ENCODE measurements at places on chromosomes 13 and 19.

- DNase-seq = no peak
Observed at GRCh38 chr13:41563984-41564365, 106.6 kb downstream of the RGCC start.

- no peak for DNase-seq
Observed at GRCh38 chr19:18304458-18305310, 18.2 kb downstream of the LSM4 start.

- DNase-seq = no peak
Observed at GRCh38 chr13:80010286-80010831, 330.6 kb downstream of the SPRY2 start.

DNA sequence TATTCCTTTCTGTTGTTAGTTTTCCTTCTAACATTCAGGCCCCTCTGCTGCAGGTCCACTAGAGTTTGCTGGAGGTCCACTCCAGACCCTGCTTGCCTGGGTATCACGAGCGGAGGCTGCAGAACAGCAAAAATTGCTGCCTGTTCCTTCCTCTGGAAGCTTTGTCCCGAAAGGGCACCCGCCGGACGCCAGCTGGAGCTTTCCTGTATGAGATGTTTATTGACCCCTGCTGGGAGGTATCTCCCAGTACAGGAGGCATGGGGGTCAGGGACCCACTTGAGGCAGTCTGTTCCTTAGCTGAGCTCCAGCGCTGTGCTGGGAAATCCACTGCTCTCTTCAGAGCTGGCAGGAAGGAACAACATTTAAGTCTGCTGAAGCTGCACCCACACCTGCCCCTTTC is 259.1 kb downstream of the SLC7A1 start:
- no peak for DNase-seq

DNA sequence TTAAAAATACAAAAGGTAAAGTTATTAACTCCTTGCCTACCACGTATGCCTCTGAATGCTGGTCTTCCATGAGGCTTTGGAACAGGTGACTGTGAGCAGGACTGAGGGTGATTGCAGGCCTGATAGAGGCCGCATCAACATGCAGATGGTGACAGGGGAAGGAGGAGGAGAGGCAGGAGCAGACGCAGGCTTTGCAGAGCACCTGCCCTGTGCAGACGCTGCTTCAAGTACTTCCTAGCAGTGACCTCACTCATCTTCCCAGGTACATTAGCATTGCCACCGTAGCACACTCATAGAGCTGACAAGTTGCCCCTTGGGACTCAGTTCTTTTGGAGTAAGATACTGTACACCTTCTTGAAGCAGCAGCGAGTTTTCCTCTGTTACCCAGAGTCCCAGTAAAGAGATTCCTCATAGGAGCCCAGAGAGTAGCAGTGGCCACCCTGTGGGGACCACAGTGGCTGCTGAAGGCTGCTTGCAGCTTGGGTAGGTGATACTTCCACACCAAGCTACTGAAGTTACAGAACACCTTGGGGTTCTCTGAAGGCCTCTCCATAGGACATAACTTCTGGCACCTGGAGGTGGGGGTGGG is 56.0 kb downstream of the ZNF536 start:
- DNase-seq = no peak

- no peak for DNase-seq
Observed at GRCh38 chr19:56134654-56134921, 6.5 kb upstream of the ZNF444 start.

DNA sequence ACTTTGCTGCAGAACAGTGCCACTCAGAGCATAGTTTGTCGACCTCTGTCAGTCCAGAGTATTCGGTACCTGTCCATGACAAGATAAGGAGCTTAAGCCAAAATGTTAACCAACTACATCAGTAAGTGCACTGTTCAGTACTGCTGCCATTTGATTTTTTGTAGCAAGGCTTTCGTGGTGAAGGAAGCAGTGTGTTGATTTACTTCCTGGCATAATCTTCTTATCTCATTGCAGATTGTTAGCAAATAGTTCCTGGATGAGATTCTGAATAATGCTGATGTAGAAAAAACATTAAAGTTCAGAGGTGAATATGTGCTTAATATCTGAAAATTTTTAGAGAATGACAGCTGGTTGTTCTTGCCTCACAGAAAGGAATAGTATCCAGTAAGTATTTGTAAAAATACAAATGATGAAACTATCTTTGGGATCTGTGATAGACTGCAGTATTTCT is 85.7 kb downstream of the LRRC63 start:
- no peak for DNase-seq

DNA sequence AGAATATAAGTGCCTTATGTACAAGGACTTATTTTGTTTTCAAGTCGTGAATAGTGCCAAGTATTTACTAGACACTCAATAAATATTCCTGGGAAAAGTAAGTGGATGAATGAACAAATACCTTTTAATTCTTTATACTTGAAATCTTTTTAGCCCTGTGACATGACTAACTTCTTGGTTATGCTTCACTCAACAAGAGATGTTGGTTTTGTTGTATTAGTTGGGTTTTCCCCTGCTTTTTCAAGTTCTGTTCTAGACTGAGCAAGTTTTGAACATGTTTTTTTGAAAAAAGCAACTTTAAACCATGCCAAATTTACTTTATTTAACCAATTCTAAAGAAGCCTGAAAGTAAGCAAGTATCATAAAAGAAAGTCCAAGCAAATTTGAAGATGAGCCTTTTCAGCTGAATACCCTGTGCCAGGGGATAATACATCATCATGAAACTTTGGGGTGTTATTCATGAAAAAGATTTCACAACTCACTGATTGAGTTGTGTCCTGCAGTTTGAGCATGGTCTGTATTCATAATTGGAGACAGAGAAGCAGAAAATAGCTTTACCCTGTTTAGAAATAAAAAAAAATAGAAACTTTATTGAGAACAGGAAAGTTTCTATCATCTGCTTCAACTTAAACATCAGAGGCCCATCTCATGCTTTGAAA is 11.1 kb downstream of the LMO7 start:
- no peak for DNase-seq

All from cerebellar nuclear complex (tissue), 1 donor.